ENCODE measurements at places on chromosomes 7 and 10.

GRCh38 chr7:36368496-36368895 lies 21.2 kb upstream of the ANLN start:
- DNase-seq = no peak

DNA sequence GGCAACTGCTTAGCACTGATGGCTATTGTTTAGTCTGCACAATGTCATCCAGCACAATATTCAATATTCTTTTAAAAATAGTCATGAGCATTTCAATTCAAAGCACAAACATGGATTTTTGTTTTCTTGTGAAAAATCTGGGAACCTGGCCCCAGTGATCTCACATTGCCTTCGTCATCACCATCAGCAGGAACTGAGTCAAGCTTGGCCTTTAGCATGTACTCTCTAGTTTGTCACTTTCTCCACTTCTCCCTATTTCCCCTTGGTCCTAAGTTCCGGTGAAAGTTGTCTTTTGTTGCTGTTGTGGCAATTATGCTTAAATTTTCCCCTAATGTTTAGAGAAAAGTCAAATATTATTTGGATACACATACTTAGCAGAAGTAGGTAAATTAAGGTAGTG lies 252.9 kb upstream of the SORCS1 start:
- DNase-seq = no peak

DNA sequence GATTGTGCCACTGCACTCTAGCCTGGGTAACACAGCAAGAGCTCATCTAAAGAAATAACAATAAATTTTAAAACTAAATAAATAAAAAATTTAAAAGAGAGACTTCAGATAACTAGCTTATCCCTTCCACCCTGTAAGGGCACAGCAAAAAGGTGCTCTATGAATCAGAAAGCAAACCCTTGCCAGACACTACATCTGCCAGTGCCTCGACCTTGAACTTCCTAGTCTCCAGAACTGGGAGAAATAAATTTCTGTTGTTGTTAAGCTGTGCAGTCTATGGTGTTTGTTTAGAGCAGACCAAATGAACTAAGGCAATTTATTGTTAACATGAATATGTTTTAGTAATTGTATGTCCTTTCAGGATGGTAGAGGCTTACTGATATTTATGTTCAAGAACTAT lies 174.9 kb upstream of the TRIM24 start:
- no peak for DNase-seq

- no peak for DNase-seq
Measured at GRCh38 chr10:70052462-70053217, at the start of gene MACROH2A2. TSS of gene MACROH2A2 (plus strand) at chr10:70052846. CDS start at chr10:70075659, 22,813 bp downstream.

DNA sequence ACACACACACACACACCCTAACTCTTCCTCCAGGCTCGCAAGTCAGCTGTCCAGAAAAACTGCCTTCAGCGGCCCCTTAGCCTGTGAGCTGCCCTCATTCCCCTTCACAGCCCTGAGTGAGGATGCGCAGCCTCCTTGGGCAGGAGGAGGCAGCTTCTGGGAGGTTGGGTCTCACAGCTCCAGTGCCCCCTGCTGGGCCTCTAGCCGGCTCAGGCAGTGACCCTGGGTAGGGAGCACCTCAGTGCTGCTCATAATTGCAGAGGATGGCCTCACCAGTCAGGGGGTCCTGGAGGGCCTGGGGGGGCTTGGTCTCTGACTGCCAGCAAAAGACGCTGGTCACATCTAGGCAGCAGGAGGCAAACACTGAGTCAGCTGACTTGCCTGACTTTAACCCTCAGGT lies 43.7 kb downstream of the ZNF273 start:
- DNase-seq = no peak
